ENCODE measurements at places on chromosomes 2 and 18.

DNA sequence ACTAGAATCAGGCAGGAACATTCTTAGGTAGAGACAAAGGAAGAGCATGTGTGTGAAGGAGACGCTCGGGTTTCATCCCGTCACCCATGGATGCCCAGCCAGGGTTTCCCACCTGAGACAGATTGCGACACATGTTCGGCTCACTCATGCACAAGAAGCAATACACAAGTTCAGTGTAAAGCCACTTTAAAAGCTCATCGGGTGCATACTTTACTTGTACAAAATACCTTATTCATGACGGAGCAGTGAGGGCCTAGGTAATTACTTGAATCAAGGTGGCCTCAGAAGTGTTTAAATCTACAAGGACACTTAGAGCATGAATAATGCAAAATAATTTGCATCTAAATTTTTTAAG, 42.0 kb downstream of the ZEB2 start:
- peak; percentile 21 for DNase-seq

GRCh38 chr18:31596081-31596872, 4.6 kb downstream of the TTR start:
- DNase-seq, result no peak

- no peak for DNase-seq
These were observed 382.0 kb downstream of the SOX11 start for GRCh38 chr2:6074089-6074643.

- DNase-seq, result peak; percentile 30
These were observed 54.3 kb downstream of the TMX3 start for GRCh38 chr18:68660354-68661183.

GRCh38 chr2:126771501-126772195, 115.7 kb downstream of the GYPC start:
- DNase-seq, result peak; percentile 44

DNA sequence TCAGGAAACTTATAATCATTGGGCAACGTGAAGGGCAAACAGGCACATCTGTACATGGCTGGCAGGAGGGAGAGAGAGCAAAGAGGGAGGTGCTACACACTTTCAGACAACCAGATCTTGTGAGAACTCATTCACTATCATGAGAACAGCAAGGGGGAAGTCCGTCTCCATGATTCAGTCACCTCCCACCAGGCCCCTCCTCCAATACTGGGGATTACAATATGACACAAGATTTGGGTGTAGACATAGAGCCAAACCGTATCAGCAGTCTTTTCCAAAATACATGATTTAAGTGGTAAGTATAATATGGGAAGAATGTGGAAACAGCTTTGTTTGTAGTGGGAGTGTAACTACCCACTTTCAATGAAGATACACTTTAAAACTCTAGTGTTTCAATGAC, 65.0 kb downstream of the EPB41L5 start:
- DNase-seq, result no peak

GRCh38 chr2:196961889-196962288, 35.4 kb upstream of the PGAP1 start:
- no peak for DNase-seq

DNA sequence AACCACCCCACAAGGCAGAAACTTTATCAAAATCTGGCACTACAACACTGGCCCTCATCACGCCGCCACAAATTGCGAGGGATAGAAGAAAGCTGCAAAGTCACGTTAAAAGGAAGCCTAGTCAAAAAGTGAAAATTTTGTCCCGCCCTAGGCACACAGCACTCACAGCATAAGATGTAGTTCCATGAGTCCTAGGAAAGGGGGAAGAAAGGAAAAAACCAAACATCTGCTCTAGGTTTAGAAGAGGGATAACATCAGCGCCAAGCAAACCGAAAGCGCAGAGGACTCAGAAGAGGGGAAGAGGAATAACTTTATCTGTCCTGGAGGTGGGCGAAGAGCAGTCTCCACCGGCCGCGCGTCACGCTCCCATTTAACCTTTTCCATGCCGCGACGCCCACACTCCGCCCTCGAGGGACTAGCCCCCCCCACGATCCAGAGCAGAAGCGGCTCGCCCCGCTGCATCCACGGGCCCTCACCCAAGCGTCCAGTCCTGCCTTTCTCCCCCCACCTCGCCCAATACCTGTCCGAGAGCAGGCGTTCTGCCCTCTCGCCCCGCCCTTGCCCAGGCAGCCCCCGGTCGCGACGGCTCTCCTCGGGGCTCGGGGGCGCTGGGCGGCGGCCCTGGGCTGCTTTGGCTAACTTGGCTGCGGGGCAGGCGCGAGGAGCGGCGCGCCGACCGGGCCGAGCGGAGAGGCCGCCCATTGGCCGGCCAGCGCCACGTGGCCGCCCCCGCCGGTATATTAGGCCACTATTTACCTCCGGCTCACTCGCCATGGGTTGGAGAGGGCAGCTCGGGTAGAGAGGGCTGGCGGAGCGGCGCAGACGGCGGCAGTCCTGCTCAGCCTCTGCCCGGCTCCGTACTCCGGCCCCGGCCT, at the start of gene HOXD1:
HOXD1 (plus strand) TSS at position 770 of the 875 bp plus-strand sequence. CDS start 134 bp downstream, outside the sequence.
- DNase-seq, result peak; percentile 92

DNA sequence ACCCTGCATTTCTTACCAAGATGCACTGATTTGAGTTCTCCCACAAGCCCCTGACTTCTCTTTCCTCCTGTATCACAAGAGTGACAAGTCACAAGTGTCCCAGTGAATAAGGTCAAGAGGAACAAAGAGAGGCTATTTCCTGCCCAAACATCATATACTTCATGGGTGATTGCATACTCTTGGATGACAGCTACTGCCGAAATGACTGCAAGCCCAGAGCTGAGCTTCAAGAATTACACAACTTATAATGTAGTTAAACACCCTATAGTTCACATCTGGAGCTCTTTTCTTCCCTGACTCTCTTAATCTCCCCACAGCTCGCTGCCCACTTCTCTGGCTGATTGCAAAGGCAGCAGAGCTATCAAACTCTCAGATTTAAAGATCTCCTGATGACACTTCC, 289.7 kb upstream of the PARD3B start:
- DNase-seq, result no peak

DNA sequence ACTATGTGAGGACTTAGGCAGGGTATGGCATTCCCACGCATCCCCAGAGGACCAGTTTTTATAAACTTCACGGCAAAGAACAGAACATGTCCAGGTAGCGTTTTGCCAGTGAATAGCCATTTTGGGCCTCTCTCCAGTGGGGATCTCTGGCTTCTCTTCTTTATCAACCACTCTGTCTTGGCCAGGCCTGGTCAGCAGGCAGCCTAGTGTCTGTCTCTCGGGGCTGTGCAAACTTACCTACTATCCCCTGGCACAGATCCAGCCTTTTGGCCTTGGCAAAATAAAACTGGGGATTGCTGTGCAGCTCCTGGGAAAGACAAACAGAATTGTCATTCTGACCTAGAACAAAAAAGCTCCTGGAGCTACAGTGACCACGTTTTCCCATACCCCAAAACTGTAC, 14.5 kb downstream of the CAPN14 start:
- DNase-seq, result no peak

DNA sequence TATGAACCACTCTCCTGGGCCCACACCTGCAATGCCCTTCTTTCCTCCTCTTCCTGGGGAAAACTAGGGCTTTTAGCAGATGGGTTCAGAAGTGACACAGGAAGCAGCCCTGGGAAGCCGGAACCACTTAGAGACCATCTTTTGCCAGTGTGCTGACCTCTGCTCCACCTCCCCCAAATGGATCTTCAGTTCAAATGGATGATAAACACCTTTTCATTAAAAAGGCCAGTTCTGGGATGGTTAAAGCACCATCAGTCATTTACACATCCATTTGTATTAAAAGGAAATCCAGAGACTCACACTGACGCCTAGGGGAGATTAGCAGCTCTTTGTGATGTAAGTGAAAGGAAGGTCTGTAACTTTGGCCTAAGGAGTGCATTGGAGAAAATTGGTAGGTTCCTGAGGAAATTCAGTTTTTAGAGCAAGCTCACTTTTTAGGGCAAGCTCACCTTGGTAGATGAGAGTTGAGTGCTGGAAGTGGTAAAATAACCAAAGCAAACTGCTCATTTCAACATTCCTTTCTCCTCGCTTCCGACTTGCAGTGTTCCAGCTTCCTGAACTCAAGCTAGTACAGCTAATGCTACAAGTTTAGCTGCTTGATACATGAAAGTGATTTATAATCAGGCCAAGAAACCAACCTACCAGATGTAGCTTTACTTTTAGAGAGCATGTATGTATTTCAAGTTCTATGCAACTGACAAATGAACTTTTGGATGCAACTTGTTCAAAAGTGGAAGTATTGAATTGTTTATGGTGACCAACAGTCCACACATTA, 47.7 kb downstream of the ACTR2 start:
- DNase-seq, result peak; percentile 73

GRCh38 chr2:94923196-94923595, 52.0 kb downstream of the TEKT4 start:
- no peak for DNase-seq

GRCh38 chr2:54306556-54306955, 50.5 kb upstream of the TSPYL6 start:
- no peak for DNase-seq

DNA sequence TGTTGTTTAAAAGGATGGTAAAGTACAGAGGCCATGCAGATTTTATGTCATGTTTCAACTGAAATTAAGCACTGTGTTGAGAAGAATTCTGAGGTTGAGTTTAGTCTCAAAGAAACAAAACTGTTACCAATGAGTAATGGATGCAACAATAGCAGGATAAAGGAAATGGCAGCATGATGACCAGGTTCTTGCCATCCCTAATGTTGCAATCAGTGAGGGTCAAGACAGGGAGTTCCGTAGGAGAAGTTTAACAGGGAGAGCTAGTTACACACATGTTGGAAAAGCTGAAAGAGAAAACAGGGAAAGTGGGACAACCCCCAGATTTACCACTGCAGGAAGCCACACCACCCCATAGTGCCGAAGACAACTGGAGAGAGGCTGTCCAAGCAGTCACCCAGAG, 343.8 kb upstream of the EPHA4 start:
- no peak for DNase-seq

- DNase-seq, result peak; percentile 51
These were observed 182.7 kb downstream of the RPIA start for GRCh38 chr2:88874063-88874657.

DNA sequence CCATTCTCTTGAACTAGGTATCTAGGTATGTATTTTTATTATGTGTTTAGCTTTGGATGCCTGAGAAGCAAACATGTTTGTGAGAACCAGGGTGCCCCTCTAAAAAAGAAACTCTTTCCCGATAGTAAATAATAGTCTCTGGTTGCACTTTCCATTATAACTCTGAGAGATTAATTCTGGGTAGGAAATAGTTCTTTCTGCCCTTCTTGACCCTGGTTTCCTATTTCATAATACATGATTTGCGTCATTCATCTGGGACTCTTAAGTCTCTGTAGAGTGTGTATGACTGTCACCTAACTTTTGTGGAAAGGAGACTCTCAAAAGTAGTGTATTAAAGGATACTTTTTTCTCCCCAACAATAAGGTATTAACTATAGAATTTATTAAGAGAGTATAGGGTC, 31.5 kb downstream of the ACSL3 start:
- no peak for DNase-seq

DNA sequence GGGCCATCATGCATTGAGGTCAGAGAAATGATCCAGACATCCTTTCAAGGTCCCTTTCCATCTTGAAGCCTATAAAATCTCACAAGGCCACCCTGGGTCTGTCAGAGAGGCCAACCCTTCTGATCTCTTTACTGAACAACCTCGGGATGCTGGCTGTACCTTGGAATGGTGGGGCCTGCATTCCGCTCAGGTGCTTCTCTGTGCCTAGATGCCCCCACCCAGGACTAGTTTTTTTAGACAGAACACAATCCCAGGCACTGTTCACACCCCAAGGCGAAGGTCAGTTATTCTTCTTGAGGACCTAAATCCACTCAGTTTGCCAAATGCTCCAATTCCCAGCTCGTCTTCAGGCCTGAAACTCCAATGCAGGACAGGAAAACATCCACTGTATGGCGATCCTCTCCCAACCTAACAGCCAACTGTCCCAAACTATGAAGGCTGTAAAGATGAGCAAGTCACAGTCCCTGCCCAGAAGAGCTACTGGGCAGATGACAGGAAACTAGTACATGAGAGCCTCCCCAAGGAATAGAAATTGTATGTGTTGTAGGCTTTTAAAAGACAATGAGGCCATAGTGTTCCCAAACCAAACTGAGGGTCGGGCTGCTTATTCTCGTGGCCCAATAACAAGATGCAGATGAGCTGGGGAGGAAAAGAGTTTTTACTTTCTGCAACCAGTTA, 154.4 kb upstream of the ACAA2 start:
- DNase-seq, result no peak

DNA sequence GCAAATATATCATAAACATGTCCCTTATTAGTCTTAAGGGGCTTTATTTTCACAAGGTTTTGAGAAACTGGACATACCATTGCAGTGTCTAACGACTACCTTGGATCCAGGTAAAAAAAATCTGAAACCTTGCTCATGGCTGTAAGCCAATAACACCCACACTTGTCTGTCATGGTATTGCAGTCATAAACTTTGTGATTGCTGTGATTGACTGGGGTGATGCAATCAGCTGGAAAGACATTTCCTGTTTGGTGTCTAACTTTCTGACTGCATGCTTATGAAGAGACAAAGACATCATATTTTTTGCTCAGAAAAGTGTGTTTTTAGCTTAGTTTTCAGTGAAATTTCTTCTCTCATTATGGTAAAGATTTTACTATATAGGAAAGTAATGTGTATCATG, 635.0 kb downstream of the TSN start:
- DNase-seq, result peak; percentile 15

DNA sequence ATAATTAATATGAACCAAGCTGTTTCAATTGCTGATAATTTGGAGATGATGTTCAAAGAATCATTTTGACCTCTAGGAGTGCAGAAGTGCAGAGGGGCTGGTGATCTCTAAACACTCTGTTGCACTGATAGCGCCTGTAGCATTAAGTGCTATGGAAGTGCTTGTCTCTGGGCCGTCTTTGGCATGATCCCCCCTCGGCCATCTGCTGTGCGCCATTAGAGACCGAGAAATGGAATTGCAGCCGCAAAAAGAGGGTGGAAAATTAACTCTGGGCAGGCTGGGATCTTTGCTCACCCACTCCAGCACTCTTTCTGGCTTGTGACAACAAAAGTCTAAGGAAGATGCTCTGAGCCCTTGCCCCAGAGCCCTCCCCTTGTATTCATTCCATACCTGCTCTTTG, 23.4 kb downstream of the AKAIN1 start:
- DNase-seq, result no peak

DNA sequence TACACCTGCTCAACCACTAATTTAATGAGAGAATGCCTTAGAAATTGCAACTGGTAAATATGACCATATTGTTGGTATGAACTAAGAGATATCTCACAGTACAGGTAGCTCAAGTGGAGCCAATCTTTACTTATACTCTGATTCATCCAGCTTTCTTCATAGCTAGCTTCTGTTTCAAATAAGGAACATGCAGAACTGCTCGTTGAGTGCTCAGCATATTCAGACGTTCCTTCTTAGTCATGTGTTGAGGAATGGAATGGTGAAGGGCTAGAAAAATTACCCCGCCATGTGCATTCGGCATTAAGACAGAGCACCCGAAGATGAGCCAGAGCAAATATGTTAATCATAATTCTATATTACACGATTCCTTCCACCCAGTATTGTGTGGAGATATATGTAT, 144.0 kb upstream of the VRK2 start:
- no peak for DNase-seq
